Kidney epithelial cell (primary cell): ENCODE measurements at places on chromosomes 4 and X. TPM values are rescaled to one million over a fixed set of nuclear protein-coding genes. Genes with fewer than 3 reads are reported as not detected.

DNA sequence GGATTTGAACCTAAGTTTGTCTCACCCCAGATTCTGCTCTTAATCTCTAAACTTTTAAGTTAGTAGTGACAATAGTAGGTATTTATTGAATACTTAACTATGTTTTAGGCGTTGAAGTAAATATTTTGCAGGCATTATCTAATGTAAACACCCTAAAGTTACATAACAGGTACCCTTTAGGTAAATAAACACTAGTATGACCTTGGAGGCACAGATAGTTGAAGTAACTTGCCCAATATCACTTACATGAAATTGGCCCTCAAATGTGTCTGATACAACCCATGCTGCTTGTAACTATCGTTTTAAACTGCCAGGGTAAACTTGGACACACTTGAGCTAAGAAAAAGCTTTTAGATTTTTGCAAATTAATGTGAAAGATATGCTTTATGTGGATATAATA lies 3.0 kb downstream of the HPRT1 start:
- DNase-seq: no peak

Gene PCDH18
- 0.41 and 1.2 TPM in 2 replicates for total RNA-seq

- no peak for DNase-seq
Measured at GRCh38 chr4:48467891-48468290, 15.3 kb upstream of the SLC10A4 start.

Gene DUSP9
- total RNA-seq: 3.2 and 4.1 TPM in 2 replicates

Gene SPANXN3
- total RNA-seq: not detected in 2 replicates

- no peak for DNase-seq
Measured at GRCh38 chr4:68803013-68803412, 12.8 kb upstream of the UGT2B10 start.

Gene OPRPN
- total RNA-seq: not detected in 2 replicates

DNA sequence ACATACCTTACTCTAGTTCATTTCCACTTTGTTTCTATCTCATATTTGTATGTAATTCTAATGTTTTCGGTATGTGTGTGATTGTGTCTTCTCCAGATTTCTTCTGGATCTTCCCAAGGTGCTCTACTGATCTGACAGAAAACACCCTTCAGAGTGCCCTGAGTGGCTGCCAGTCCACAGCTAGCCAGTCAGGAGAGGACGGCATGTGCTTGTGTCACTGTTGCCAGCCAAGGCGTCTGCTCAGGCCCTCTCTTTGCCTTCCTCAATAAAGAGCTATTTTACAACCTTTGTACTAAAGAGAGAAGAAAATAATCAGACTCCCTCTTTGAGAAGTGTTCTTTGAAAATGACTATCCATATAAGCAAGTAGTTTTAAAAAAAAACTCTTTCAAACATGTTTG lies 29.0 kb downstream of the CD99L2 start:
- DNase-seq: no peak

GRCh38 chr4:32564626-32565025 lies 1844.5 kb downstream of the PCDH7 start:
- DNase-seq: no peak

Gene CAMK2D
- 28.1 and 36.2 TPM in 2 replicates for total RNA-seq
